ENCODE measurements at places on chromosomes 16 and 17.
A peak's percentile ranks its signal among the peaks of the same experiment; 100 is the strongest.

DNA sequence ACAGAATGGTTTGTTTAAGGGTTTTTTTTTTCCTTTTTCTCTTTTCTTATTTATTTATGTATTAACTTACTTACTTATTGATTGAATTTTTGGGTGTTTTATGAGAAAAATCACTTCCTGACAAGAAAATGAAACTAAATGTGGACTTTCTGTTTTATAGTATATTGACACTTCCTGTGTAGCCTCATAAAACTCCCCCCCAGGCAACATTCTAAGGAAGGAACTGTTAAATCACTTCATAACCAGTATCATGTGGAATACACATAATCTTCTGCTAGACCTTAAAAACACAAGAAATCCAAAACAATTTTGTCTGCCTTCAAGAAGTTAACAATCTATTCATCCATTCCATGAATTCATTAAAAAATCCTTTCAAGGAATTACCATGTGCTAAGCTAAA is 164.1 kb upstream of the TOM1L1 start:
- H3K36me3 ChIP-seq = no peaks in the 10 kb centered on the region
- no peak for DNase-seq
- no peaks in the 10 kb centered on the region for H3K27me3 ChIP-seq
- H3K4me3 ChIP-seq = no peak overlapping the region
- H3K27ac ChIP-seq = no peak overlapping the region

DNA sequence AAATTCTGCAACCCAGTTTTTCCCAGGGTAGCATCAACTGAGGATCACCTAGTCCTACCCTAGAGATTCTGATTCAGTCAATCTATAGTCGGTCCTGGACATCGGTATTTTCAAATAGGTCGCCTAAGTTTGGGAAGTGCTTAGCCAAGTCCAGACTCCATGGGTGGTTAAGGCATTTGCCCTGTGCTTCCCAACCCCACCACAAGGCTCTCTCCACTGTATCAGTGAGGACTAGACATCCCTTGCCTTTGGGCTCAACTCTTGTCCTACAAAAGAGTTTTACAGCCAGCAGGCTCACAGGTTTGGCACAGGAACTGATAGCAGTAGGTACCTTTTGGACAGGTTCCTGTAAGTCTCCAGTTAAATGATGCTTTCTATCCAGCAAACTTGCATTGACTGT is 13.8 kb downstream of the HYDIN start:
- DNase-seq = no peak
- H3K36me3 ChIP-seq = no peaks in the 10 kb centered on the region
- no peak overlapping the region for H3K4me3 ChIP-seq

DNA sequence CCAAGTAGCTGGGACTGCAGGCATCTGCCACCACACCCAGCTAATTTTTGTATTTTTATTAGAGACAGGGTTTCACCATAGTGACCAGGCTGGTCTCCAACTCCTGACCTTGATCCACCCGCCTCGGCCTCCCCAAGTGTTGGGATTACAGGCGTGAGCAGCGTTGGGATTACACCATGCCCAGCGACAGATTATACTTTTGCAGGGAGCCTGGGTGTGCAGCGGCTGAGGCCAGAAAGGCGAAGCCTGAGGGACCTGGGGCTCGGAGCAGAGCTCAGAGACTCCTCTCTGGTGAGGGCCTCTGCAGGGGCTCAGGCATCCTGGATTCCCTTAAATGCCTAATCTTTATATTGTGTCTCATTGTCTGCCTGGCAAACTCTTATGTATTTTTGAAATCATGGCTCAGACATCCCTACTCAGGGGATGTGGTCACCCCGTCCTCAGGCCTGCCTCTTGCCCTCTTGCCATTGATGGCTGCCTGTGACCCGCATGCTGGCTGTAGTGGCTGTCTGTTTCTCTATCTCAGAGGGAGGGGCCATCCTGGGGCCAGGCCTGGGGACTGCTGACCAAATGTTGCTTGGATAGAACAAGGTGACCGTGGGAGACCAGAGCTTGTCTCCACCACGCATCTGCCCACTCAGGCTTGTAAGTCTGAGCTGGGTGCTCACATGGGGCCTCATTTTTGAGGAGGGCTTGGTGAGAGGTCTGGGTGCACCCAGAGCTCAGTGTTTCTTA is 42.6 kb downstream of the B9D1 start:
- H3K4me1 ChIP-seq = peaks cover 28% of the 10 kb centered on the region
- no peaks in the 10 kb centered on the region for H3K27me3 ChIP-seq
- DNase-seq = no peak

GRCh38 chr16:82184213-82184612 is 14.2 kb upstream of the MPHOSPH6 start:
- no peak overlapping the region for H3K4me3 ChIP-seq
- H3K36me3 ChIP-seq = no peaks in the 10 kb centered on the region
- no peak overlapping the region for H3K27ac ChIP-seq
- no peak for DNase-seq

DNA sequence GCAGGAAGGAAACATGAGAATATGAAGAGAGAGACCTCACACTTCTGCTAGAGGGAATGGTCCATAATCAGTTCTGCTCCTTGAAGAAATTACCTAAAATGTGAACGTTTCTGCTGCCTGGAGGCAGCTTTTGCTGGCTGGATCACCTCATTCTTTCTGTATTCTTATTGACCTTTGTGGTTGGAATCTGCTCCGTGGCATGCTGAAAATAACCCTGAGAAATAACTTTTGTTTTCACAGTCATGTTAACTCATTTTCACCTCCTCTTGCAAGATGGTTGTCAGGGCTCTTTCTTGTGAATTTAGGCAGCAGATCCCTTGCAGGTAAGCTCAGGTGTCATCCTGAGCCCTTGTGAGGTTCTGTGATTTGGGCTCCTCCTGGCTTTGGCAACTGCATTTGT is 70.2 kb downstream of the IRF8 start:
- H3K4me3 ChIP-seq = no peak overlapping the region
- no peak overlapping the region for H3K27ac ChIP-seq
- H3K36me3 ChIP-seq = no peaks in the 10 kb centered on the region
- H3K4me1 ChIP-seq = peaks cover 2% of the 10 kb centered on the region
- peak; percentile 47 for DNase-seq
- H3K27me3 ChIP-seq = peaks cover 14% of the 10 kb centered on the region

DNA sequence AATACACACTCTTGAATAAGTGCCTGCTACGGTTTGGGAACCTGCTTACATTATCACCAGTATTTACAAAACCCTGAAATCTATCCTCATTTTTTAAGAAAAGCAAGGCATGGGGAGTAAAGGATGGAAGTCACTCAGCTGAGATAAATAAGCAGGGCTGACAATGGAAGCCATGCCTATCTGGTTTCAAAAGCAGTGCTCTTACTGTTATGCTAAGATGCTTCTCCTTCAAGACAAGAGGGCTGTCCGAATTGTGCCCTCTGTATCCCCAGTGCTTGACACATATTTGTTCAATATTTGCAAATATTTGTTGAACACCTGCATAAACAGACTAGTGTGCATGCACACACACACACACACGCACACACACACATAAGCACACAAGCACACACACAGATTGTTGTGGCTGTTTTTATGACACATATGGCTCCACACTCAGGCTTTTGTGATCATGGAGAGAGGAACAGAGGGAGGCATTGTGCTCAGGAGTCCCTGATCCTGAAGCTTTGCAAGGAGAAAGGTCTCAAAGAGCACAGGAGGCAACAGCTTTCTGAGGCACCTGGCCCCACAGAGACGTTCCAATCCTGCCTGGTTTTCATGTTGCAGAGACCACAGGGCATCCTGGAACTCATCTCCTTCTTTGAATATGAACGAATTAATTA is 401.6 kb upstream of the CDH11 start:
- H3K36me3 ChIP-seq = no peaks in the 10 kb centered on the region
- peaks cover 2% of the 10 kb centered on the region for H3K4me1 ChIP-seq
- no peak overlapping the region for H3K4me3 ChIP-seq
- H3K27ac ChIP-seq = no peak overlapping the region
- H3K27me3 ChIP-seq = no peaks in the 10 kb centered on the region

- H3K4me1 ChIP-seq = no peaks in the 10 kb centered on the region
- H3K4me3 ChIP-seq = no peak overlapping the region
- DNase-seq = no peak
- no peaks in the 10 kb centered on the region for H3K36me3 ChIP-seq
- no peaks in the 10 kb centered on the region for H3K27me3 ChIP-seq
- H3K27ac ChIP-seq = no peak overlapping the region
Measured at GRCh38 chr16:80682421-80683070, 121.9 kb downstream of the CDYL2 start.

- H3K4me1 ChIP-seq = no peaks in the 10 kb centered on the region
- no peaks in the 10 kb centered on the region for H3K36me3 ChIP-seq
- H3K4me3 ChIP-seq = no peak overlapping the region
- peaks cover 7% of the 10 kb centered on the region for H3K27me3 ChIP-seq
- no peak for DNase-seq
Measured at GRCh38 chr17:68611353-68612208, 10.4 kb upstream of the FAM20A start.

DNA sequence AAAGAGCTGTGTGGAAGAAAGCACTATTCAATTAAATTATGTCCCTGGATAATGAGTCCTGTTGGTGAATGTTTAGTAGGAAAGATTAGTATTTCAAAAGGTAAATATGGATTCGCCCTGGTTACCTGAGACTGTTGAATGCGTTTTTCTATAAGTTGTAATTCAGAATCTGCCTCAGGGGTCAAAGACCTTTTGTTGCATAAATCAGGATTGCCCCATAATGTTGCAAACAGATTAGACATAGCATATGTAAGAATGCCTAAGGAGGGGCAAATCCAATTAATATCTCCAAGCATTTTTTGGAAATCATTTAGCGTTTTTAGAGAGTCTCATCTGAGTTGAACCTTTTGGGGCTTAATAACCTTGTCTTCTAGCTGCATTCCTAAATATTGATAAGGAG is 70.1 kb upstream of the ARL4D start:
- H3K36me3 ChIP-seq = no peaks in the 10 kb centered on the region
- no peaks in the 10 kb centered on the region for H3K27me3 ChIP-seq
- H3K27ac ChIP-seq = no peak overlapping the region

DNA sequence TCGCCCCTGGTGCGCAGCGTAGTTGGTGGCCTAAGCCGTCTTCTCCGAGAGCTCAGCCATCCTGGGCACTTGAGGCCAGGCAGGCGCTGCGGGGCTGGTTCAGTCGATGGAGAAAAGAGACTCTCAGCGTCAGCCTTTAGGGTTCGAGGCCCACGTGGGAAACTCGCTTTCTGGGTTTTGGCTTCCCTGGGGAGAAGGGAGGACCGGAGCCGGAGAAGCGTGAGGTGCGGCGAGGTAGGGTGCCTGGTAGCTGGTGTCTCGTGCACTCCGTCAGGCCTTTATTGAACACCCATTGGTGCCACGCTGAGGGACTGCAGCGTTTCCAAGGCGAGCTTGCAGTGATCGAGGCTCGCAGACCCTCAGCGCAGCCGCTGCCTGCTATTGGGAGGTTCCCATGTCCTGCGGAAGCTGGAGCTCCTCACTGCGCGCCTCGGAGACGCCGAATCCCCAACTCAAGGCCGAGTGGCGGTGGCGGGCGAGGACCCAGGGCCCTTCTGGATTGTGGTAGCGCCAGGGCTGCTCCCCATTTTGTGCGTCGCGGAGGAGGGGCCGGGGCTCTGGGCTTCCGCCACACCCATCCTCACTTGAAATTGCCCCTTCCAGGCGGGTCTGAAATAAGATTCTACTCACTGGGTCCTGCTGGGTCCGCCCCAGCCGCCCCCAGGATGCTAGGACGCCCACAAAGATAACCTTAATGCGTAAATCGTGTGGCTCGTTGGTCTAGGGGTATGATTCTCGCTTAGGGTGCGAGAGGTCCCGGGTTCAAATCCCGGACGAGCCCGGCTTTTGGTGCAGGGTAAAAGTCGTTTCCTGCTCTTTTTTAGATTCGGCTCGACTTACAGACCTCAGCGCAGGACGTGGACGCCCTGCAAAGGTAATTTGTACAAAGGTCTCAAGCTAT is 1.2 kb downstream of the OR1F1 start:
- peaks cover 43% of the 10 kb centered on the region for H3K27me3 ChIP-seq
- H3K36me3 ChIP-seq = no peaks in the 10 kb centered on the region
- peaks cover 22% of the 10 kb centered on the region for H3K4me1 ChIP-seq
- peak; percentile 80 for DNase-seq
- no peak overlapping the region for H3K27ac ChIP-seq

GRCh38 chr17:79285973-79286372 is 211.3 kb downstream of the ENGASE start:
- H3K36me3 ChIP-seq = no peaks in the 10 kb centered on the region
- no peak overlapping the region for H3K27ac ChIP-seq
- peaks cover 1% of the 10 kb centered on the region for H3K4me1 ChIP-seq
- H3K27me3 ChIP-seq = peaks cover 10% of the 10 kb centered on the region
- no peak overlapping the region for H3K4me3 ChIP-seq
- DNase-seq = no peak

- H3K27me3 ChIP-seq = no peaks in the 10 kb centered on the region
- DNase-seq = no peak
Measured at GRCh38 chr17:56983366-56983765, 5.4 kb downstream of the SCPEP1 start.

DNA sequence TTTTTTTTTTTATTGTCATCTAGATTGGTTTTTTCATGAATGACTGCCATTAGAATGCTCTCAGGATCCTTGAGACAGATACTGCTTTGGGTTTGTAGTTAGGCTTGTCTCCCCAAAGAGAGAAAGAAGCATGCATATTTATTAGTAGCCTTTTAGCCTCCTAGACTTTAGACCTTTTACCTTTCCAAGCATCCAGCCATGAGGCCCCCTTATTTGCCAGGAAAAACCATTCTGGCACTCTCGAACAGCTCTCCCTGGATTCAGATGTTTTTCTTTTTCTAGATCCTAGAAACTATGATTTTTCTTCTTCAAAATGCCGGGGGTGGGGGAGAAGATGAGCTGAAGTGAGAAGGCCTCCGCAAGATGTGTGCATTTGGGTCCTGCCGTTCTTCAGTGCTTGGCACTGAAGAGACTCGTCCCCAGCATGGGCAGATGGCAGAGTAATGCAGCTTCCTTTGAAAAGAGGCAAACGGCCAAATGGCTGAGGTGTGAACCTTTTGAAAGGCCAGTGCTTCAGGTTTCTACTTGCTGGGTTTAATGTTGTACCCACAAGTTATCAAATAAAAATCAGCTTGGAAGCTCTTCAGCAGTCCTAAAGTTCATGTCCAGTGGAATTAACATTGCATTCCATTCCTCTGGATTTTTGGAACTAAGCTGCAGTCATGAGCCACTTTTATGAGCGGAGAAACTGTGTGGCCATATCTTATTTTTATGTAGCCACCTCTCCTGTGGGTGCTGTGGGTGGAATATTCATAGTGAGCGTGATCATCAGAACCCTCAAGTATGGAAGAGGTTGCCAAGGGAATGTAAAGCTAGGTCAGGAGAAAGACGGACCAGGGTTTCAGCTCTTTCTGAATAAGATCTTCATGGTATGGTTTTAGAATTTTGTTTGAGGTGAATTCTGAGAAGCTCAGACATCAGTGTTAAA is 7.2 kb downstream of the SOCS7 start:
- H3K36me3 ChIP-seq = peaks cover 7% of the 10 kb centered on the region
- no peak for DNase-seq
- H3K4me1 ChIP-seq = peaks cover 7% of the 10 kb centered on the region
- H3K4me3 ChIP-seq = no peak overlapping the region
